Right ventricle myocardium superior (tissue), 1 donor: ENCODE measurements at places on chromosomes 2 and 18. TPM values are rescaled to one million over a fixed set of nuclear protein-coding genes. Genes with fewer than 3 reads are reported as not detected.

GRCh38 chr18:59839246-59839645 is 60.5 kb upstream of the PMAIP1 start:
- DNase-seq: no peak

DNA sequence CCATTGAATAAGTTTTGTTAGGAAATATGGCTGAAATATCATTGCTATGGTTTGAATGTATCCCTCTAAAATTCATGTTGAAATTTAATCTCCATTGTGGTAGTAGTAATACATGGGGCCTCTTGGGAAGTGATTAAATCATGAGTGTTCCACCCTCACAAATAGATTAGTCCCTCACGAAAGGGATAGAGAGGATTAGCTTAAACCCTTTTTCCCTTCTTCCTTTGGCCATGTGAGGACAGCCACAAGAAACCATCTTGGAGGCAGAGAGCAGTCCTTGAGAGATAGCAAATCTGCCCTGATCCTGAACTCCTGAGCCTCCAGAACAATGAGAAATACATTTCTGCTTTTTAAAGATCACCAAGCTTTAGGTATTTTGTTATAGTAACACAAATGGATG is 274.2 kb downstream of the CDH19 start:
- no peak for DNase-seq

DNA sequence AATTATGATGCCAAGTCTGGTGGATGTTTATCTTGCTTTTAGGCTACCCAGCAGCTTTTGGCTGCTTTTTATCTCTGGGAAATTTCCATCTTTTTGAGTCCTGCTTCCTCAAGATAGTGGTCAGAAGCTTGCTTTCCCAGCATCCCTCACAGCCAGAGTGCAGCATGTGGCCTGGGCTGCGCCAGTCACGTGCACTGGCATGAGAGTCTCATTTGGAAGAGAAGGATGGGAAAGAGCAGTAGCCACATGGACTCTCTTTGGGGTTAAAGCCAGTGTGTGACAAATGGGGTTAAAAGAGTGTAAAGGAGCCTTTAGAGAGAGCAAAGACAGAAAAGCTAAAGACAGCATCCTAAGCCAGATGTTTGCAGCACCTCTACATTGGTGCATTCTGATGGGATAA is 12.7 kb downstream of the GPR39 start:
- DNase-seq: no peak

DNA sequence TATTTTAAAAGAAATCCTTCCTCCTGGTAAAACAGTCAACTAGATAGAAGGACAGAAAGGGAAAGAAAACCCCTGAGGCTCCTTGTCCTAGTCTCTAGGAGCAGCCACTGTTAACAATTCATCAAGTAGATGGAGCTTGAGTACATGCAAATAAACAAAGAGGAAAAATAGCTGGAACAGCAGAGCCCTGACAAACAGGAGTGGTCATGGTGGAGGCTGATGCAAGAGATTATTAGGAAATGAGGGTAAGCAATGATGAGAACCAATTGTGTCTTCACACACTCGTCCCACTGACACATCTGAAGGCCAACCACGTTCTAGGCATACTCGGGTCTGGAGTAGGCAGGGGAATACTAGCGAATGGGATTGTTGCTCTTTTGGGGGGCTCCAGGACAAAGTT is 9.2 kb downstream of the DLGAP1 start:
- no peak for DNase-seq

- peak; percentile 39 for DNase-seq
Measured at GRCh38 chr2:20575414-20575813, 75.5 kb downstream of the HS1BP3 start.

- DNase-seq: no peak
Measured at GRCh38 chr2:104572834-104573233, 281.1 kb upstream of the POU3F3 start.

- no peak for DNase-seq
Measured at GRCh38 chr18:7062811-7063210, 54.8 kb downstream of the LAMA1 start.

DNA sequence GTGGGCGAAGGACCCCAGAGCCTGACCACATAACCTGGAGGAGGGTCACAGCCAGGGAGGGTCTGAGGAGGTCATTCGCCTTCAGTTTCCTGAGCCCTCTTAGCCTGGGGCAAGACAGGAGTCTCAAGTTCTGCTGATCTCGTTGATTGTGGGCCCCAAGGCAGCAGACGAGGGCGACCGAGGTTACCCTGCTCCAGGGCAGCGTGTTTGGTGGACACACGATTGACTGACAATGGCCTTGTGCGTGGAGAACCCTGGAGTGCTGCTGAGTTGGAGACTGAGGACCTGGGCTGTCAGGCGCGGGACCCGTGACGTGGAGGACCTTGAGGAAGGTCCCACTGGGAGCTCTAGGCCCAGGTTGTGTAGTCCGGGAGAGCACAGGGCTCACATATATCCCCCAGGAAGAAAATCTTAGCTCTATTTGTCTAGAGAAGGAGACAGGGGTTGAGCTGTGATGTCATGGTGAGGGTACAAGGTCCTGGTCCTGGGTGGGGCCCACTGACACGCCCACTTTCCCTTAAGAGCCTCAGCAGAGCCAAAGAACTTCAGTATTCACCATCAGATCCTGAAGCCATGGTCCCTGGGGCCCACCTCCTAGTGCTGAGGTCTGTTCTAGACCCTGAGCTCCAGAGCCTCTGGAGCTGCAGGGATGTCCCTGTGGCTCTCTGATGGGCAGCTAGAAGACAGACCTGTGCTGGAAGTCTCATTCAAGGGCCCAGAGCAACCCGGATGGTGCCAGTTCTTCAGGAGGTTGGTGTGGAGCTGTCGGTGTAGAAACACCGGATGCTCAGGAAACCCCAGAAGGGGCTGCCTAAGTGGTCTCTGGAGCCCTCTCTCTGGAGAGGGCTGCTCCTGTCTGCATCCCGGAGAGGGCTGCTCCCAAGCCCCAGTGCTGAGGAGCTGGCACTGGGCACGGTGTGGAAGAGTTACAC is 53.1 kb downstream of the DYSF start:
- no peak for DNase-seq

GRCh38 chr18:34757666-34758065 is 47.6 kb downstream of the DTNA start:
- DNase-seq: no peak

DNA sequence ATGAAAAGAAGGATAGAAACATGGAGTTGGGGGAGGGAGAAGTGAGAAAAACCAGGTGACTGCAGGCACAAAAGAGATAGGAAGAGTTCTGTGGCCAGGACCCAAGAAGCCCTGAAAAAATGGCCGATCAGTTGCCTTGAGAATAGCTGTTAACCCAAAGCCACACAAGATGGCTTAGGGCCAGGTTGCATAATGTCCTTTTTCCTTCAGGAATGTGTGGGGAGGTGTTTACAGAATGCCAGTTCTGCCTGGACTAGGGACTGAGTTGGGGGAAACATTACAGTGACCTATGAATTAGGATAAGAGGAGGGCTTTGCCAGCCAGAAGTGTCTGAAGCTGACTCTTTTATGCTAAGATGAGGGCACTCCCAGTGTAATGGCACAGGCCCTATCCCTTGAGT is 17.1 kb downstream of the FAM110C start:
- no peak for DNase-seq

DNA sequence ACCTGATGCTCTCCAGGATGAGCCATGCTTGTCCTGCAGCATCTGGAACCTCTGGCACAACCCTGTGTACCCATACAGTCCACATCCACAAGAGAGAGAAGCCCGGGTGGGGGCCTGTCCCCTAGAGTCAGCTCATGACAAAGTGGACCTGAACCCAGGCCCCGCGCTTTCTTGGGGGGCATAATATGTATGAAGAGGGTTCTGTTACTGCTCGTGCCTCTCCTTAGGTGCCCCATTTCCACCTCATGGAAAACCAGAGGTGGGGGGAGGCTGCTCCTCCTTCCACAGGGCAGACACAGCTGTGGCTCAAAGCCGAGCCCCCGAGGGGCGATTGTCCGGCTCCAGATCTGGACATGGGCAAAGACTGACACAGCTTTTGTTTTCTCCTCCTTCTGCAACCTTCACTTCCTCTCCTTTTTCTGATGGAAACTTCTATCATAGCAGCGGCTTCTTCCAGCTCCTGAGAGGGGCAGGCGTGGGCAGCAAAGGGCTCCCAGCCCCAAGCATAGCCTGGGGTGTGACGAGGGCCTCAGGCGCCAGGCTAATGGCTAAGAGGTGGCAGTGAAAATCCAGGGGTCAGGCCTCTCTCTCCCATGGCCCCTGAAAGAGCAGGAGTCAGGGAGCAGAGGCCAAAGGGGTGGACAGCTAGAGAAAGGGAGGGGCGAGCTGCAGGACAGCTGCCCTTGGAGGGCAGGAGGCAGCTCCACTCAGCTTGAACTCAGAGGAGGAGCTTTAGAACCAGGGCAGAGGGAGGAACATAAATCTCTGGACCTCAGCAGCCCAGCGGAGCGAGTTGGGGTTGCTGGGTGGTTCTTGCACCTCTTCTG is 155.5 kb downstream of the ZFP36L2 start:
- DNase-seq: no peak

- DNase-seq: no peak
Measured at GRCh38 chr2:190765386-190766173, 115.0 kb upstream of the GLS start.

DNA sequence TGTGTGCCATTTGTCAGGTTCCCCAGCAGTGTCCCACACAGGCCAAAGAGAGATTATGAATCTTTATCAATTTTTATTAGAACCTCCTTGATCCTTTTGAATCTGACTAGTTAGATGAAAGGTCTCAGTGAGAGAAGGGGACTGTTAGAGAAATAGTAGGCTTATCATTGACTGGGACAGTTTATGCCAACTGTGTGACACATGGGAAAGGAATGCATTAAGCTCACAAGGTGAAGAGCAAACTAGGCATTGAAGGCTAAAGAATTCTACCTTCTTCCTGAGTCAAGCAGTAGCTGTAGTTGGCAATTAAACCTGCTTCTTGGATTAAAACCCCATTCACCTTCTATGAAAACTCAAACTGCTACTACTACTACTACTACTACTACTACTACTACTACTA is 389.6 kb upstream of the CDH19 start:
- DNase-seq: no peak

DNA sequence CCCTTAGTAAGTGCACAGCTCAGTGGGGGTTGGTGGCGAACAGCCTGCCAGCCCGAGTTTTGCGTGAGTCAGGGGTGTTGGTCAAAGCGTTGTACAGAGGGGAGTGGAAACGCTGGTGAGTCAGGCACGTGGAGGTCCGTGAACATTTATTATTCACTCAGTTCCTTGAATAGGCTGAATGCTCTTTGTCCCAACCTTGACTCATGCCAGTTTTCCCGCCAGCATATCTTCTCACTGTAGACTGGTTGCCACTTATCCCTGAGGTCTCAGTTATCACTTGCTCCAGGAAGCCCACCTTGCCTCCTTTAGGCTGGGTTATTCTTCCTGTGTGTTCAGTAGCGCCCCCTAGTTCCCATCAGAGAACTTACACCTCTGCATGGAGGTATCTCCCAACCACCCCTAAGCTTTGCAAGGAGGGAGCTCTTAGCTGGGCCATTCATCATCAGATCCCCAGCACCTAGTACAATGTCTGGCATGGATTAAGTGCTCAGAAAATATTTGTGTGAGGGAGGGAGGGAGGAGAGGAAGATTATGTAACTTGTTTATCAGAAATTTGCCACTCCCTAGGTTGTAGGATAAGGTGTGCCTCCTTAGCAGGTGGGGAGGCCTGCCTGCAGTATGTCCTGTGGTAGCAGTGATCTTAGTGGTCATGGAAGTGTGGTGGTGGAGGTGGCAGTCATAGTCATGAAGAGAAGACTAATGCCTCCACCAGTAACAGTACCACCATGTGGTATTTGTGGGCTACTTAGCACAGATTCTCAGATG is 72.1 kb downstream of the CABLES1 start:
- no peak for DNase-seq

DNA sequence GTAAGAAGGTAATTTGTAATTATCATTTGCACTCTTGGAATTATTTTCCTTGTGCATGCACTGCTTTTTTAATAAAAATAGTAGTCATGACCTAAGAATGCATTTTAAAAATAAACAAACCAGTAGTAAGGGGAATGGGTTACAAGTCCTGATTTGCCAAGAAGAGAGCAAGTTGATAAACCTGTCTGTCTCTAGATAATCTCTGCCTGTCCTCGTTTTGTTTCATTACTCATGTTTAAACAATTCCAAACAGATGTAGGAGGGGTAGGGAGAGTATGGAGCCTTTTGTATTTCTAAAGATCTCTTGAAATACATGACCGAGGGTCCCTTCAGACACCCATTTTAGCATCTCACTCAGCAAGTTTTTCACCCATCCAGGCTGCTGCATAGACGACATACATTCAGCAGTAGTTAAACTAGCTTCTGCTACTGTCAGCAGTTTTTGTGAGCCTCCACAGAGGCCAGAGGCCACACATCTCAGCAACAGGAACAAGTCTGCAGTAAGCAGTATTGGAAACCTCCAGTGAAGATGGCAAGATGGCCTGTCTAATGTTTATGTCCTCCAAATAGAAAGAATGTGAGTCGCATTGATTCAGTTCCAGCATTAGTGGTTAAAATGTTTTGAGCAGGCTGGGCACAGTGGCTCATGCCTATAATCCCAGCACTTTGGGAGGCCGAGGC is 2.3 kb upstream of the EXOC6B start:
- no peak for DNase-seq

DNA sequence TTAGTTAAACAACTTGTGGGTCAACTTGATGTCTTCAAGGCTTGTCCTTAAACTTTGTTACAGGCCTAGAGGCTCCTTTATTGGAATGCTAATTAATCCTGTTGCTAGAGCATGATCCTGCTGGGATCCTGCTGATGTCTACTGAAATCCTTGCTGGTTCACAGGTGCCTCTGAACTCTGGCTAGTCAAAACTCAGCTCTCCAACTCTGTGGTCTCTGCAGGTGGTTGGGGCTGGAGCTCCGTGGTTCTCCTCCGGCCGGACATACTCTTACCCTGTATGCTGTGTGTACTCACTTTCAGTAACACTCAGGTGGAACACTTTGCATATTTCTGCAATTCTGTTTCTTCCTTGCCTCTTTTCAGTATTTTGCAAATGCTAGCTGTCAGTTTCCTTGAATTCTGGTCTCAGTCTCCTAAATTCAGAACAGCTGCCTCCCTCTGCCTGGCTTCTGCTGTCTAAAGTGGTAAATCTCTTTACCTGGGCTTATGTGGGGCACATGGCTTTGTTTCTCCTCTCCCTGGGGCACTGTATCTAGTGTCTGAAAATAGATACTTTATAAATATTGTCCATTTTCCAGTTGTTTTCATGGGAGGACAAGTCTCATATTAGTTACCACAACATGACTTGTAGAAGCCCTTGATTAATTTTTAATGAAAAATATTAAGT is 113.0 kb downstream of the ATP9B start:
- DNase-seq: no peak

DNA sequence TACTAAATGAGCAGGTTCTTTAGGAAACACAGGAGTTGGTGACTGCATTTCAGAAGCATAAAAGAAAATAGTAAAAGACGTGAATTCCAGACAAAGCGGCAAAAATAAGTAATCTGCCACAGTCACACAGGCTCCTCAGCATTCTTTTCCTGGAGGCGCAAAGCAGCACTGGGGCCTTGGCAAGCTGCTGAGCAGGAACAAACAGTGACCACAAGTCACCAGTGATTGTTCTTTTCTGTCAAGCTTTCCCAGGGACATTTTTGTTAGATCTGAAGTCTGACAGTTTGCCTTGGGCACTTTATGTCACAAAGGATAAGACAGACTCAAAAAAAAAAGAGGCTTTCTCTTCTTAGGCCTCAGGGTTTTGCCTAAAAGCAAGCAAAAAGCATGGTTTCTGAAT is 216.2 kb downstream of the CDH20 start:
- no peak for DNase-seq

RSAD2 gene
- total RNA-seq: 3.4 TPM

CHST9 gene
- 8.7 TPM for total RNA-seq

GCG gene
- not detected for total RNA-seq

GKN1 gene
- not detected for total RNA-seq

CNRIP1 gene
- 9.3 TPM for total RNA-seq

RUFY4 gene
- total RNA-seq: not detected

RGPD8 gene
- 5.2 TPM for total RNA-seq

ANTXR1 gene
- total RNA-seq: 31.2 TPM

SLC14A1 gene
- total RNA-seq: 32.8 TPM

GALNT5 gene
- total RNA-seq: 0.16 TPM

DNAJC5G gene
- total RNA-seq: 2.3 TPM
